ENCODE measurements at places on chromosomes 12 and 14.

GRCh38 chr14:21558703-21559170, 21.1 kb downstream of the OR10G3 start:
- DNase-seq: no peak

- no peak for DNase-seq
Observed at GRCh38 chr12:262817-263216, at the start of gene SLC6A13. SLC6A13 (minus strand) TSS chr12:262836; CDS start chr12:260052, 2,784 bp downstream.

GRCh38 chr12:49928471-49928870, 22.1 kb upstream of the AQP2 start:
- no peak for DNase-seq

GRCh38 chr14:54109521-54110120, 153.0 kb upstream of the BMP4 start:
- no peak for DNase-seq

DNA sequence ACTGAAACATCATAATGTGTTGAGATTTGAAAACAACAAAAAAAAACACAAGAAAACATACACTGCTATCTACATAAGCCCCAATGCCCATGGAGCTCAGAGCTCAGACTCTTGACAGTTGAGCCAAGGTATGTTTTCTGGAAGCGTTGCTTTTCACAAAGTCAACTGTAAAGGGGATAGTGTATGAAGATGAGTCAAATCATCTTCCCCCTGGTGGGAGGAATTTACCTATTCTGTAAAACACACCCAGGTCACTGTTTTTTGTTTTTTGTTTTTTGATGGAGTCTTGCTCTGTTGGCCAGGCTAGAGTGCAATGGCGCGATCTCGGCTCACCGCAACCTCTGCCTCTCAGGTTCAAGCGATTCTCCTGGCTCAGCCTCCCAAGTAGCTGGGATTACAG, 361.4 kb upstream of the DIO2 start:
- DNase-seq: no peak

GRCh38 chr14:59435987-59436386, 29.2 kb downstream of the GPR135 start:
- no peak for DNase-seq

GRCh38 chr12:40225337-40225983, 663 bp downstream of the LRRK2 start:
- DNase-seq: no peak

DNA sequence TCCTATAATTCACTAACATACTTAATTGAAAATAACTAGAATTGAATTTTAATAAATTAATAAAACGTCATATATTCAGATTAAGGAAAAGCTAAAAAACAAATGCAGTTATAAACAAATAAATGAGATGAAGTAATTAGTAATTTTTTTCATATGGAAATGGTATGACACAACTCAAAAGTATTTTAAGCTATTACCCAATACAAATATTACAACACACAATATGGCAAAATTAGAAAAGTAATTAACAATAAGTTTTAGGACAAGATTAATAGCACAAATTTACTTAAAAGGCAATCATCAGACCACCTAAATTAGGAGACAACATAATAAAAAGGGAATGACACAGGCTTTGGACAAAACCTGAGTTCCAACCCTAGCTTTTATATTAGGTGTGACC, 81.7 kb downstream of the EEA1 start:
- DNase-seq: no peak

DNA sequence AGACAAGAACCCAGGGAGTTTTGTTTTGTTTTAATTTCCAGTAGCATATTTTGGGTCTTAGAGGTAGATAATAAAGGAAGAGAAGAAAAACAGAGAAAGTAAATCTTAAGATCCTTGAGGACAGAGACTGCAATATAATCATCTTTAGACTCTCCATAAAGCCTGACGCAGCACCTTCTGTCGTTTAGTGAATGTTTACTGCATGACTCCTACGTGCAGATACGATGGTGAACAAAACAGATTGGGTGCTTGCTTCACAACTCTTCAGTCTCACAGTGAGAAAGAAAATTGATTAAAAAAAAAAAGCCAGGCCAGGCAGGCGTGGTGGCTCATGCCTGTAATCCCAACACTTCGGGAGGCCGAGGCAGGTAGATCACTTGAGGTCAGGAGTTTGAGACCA, 86.9 kb downstream of the STON2 start:
- DNase-seq: no peak

GRCh38 chr14:65434216-65434850, 21.8 kb downstream of the FUT8 start:
- DNase-seq: no peak

- DNase-seq: no peak
Observed at GRCh38 chr12:48128800-48129199, 9.6 kb downstream of the PFKM start.

DNA sequence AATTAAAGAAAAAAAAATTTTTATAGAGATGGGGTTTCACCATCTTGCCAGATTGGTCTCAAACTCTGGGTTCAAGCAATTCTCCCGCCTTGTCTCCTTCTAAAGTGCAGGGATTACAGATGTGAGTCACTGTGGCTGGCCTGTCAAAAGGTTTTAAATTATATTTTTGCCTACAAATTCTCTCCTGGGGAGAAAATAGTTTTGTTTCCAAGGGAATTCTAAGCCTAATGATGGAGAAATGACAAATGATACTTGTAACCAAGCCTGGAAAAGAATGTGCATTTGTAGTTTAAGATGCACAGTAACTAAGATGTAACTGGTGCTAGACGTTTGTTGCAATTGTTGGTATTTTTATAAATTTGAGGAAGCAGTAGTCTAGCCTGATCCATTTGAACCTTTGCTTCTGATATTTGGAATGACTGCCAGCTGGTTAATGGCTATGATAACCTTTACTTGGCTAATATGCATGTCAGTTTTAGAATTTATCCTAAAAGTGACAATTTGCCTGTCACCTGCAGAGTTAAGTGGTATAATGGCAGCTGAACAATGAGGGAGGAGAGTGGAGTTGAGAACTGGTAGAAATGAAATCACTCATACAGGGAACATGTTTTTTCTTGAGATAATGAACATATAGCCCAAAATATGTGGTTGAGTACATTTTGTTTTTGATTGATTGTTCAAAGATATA, 148.0 kb downstream of the FUT8 start:
- DNase-seq: no peak
